Activated CD4-positive, alpha-beta T cell treated with anti-CD3 and anti-CD28 coated beads for 4 hours (primary cell): ENCODE measurements at places on chromosomes 2 and 18.

GRCh38 chr18:67400502-67401117 lies 115.9 kb downstream of the DSEL start:
- no peak for DNase-seq

DNA sequence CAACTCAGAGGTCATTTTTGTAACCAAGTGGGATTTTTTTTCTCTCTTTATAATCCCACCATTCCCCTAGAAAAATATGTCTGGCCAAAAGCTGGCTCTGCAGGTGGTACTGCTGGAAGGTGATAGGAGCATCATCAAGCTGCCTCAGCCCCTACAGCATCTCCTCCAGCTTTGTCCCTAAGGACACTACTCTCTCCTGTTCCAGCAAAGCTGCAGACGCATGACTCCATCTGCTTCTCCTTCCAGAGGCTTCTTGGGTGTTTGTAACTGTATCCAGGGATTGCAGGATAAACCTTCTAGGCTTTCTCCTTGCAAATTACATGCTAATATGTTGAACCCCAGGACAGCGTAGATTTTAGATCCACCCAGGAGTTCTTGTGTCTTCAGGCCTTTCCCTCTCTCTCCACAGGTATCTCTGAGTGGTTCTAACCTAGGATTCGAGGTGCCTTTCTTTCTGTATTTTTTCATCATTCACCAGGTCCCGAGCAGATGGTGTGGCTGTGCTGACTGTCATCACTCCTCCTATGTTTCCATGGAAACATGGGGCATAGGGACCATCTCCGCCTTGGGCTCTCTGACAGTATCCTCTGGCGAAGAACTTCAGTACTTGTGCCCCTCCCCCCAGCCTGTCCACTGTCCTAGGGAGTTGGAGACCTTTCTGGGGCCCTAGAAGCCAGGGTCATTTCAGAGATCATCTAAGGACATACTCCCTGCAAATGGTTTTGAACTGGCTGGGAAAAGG lies 34.3 kb downstream of the AFF3 start:
- DNase-seq: no peak

- DNase-seq: no peak
Observed at GRCh38 chr2:17353263-17353662, 165.0 kb downstream of the RAD51AP2 start.

DNA sequence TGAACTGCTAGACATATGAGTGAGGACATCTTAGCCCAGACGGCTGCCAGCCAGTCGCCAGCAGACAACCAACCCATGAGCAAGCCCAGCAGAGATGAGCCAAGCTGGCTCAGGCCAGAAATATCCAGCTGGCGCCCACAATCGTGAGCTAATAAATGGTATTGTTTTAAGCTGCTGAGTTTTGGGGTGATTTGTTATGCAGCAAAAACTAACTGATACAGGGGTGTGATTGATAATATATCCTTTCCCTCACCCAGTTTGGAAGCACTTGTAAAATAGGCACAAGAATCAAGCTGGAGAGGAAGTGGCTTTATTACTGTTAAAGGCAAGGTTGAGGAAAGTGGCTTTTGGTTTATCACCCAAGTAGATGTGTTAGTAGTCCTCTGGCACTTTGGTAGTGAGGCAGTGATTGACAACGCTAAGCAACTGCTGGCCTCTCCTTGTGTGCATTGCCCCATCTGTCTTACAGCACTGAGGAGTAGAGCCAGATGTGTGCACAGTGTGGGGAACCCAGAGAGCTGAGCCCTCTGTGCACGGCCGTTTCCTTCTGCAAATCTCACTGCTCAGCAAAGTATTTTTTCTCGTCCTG lies 110.1 kb downstream of the MYO1B start:
- DNase-seq: no peak

DNA sequence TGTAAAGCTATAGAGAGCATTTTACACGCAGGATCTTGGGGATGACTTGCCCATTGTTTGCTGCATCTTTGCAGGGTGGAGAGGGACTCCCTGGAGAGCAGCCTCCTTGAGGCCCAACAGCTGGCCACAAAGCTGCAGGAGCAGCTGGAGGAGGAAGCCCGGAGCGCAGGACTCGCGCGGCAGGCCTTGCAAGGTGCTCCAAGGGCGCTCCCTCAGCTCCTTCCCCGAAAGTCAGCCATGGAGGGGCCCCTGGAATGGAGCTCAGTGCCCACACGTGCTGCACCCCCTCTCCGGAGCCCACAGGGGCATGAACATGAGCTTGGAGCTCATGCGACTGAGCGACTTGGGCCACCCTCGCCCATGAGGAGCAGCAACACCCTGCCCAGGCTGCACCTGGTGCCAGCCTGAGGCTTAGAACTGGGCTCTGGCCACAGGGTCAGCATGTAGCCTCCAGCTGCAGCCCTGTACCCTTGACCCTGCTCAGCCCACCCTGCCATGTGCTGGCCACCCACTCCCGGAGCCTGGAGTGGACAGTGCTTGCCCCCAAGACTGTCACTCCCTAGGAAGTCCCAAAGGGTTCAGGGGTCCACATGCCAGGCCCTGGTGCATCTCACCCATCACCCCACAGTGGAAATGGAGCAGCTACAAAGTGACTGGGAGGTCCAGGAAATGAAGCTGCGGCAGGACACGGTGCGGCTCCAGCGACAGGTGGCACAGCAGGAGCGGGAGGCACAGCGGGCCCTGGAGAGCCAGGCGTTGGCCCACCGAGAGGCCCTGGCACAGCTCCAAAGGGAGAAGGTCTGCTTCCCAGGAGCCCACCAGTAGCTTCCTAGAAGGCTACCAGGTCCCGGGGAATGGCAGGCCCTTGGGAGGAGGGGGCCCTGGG lies 43.0 kb downstream of the CROCC2 start:
- no peak for DNase-seq

GRCh38 chr2:47000679-47001075 lies 85.1 kb upstream of the MCFD2 start:
- no peak for DNase-seq

- no peak for DNase-seq
Observed at GRCh38 chr2:82342356-82342755, 2037.8 kb upstream of the LRRTM1 start.

- DNase-seq: no peak
Observed at GRCh38 chr18:36529747-36530146, 232.2 kb downstream of the FHOD3 start.

DNA sequence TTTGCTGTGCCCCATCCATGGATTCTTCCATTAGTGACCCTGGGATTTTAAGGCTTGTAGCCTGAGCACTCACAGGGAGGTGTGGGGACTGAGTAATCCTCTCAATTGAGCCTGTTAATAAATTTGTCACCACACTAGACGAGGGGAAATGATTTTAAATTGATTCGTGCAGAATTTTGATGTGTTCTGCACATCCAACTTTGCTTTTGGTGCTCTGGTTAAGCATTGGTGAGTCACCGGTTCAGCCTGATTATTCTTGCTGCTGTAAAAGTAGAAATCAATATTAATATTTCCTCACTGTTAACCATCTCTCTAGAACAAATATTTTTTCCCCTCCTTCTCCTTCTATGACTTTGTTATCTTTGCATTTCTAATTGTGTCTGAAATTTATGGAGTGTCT lies 482.0 kb downstream of the TSN start:
- no peak for DNase-seq

- DNase-seq: peak; percentile 56
Observed at GRCh38 chr2:113390124-113390849, 47.2 kb upstream of the ZNG1B start.

DNA sequence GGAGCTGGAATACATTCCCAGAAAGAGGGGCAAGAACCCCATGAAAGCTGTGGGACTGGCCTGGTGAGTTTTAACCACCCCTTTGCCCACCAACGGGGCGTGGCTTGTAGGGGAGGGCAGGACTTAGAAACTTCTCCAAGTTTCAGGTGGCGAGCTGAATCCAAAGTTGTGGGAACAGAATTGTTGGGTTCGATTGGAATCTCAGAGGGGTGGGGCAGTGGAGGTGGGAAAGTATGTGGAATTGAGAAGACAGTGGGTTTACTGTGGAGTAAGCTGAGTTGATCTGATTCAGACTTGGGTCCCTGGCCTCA lies 1.1 kb downstream of the PNKD start:
- DNase-seq: no peak
